ENCODE measurements at places on chromosomes 2 and 18. TPM values are rescaled to one million over a fixed set of nuclear protein-coding genes. Genes with fewer than 3 reads are reported as not detected.

GRCh38 chr2:196915507-196916189 lies 10.9 kb downstream of the PGAP1 start:
- DNase-seq, result no peak

POLR1B gene
- 14.6 TPM for total RNA-seq

GRCh38 chr2:228869636-228870264 lies 401.3 kb downstream of the PID1 start:
- DNase-seq, result no peak

ACTG2 gene
- total RNA-seq, result 2.3 TPM

- DNase-seq, result no peak
These were observed 394.3 kb upstream of the ETAA1 start for GRCh38 chr2:67002618-67003371.

- DNase-seq, result no peak
These were observed 276.8 kb downstream of the SETBP1 start for GRCh38 chr18:44957461-44957860.

GRCh38 chr2:45256173-45256866 lies 247.1 kb upstream of the SIX2 start:
- peak; percentile 93 for DNase-seq

GRCh38 chr18:63152791-63153190 lies 166.8 kb downstream of the BCL2 start:
- no peak for DNase-seq

GRCh38 chr2:23524261-23524706 lies 139.3 kb downstream of the KLHL29 start:
- peak; percentile 84 for DNase-seq

DNA sequence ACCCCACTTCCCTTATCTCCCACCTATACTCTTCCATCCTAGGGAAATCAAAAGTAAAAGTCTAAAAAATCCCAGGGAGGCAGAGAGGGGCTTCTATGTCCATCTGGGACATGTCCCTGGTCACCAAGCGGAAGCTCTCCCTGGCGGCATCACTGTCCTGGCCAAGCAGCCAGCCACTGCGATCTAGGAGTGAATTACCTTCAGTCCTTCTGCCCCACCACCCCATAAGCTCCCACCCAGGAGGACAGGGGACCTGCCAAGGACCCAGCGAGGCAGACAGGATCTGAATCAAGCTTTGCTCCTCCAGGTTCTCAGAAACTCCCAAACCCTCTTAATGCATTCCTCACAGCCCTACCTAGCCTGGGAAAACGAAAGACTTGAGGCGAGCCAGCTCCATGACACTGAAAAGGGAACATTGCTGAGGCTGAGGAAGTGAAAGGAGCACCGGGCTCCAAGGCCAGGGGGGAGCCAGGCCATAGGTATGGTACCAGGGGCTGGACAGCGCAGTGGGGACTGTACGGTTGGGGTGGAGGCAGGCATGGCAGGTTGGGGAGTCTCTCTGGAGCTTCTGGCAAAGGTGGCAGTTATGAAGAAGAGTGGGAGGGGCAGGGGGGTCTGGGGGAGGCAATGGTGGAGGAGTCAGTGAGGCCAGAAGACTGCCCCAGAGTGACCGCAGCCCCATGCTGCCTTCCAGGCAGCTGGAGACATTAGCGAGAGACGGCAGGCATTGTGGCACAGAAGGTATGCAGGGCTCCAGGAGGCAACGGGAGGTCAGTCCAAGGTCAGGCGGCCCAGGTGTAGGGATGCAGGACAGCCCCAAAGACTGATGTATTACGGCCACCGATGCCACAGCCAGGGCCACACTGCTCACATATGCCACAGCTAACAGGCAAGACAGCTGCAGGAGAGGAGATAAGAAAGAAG lies 2.7 kb upstream of the SLC23A3 start:
- DNase-seq, result no peak

DNA sequence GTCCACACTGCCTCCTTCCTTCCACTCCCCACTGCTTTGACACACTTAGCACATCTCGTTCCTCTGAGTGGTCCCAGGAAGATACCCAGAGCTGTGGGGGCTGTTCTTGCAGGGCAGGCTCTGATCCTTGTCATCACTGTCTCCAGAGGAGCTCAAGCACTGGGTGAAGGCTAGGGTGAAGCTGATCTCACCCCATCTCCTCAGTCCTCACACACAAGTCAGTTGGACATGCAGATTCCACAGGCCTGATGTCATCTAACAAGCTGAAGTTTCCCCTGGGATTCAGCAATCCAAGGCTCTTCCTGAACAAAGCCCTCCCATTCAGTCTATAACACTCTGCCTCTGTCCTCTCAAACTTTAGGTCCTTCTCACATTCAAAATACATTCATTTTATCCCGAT lies 90.6 kb upstream of the RAB6C start:
- no peak for DNase-seq

DNA sequence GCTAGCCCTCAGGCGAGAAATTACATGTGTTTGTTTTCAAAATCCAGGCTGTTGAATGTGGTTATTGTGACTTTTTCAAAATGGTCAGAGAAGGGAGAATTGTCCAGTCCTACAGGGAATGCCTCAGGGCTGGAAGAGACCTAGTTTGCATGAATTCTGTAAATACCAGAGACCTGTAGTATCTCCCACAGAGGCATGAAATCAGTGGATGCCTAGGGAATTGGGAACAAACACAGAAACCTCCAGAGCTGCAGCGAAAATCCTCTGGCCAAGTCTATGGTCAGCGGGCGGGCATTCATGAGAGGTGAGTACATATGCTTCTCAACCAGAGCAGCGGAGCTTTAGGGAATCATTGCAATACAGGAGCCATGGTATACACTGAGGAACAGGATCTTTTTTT lies 1596.5 kb upstream of the NXPH2 start:
- no peak for DNase-seq

- DNase-seq, result no peak
These were observed 140.6 kb downstream of the EML6 start for GRCh38 chr2:54864096-54864495.

DNA sequence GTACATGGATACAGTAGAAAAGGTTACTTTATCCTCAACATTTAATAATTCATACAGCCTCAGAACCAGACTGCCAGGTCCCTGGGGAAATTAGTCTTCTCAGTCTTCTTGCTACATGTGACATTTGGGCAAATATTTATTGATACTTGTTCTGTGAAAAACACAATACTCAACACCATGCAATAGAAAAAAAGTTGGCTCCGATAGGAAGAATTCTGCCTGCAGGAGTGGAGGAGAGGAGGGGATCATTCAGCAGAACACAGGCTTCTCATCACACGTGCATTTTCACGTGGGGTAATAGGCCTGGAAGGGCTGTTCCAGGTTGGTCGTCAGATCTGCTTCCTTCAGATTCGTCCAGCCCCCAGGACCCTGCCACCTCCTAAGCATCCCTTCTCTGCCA lies 58.4 kb upstream of the ACKR3 start:
- DNase-seq, result no peak

DSG1 gene
- not detected for total RNA-seq

GRCh38 chr2:172742931-172743540 lies 7.4 kb downstream of the RAPGEF4 start:
- no peak for DNase-seq

DNA sequence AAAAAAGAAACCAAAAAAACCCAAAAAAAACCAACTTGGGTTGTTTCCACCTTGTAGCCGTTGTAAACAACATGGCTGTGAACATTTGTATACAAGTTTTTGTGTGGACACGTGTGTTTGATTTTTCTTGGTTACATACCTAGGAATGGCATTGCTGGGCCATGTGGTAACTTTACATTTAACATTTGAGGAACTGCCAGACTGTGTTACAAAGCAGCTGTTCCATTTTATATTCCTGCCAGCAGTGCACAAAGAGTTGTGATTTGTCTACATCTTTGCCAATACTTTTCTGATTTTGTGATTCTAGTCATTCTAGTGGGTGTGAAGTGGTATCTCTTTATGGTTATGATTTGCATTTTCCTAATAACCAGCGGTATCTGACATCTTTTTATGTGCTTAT lies 22.5 kb downstream of the LPIN1 start:
- DNase-seq, result no peak

BMP10 gene
- not detected for total RNA-seq

CPLX4 gene
- total RNA-seq, result not detected

- DNase-seq, result no peak
These were observed 237 bp downstream of the SLC39A6 start for GRCh38 chr18:36128907-36129299.
